ENCODE measurements at places on chromosomes 11 and 22.

GRCh38 chr22:28442711-28443525 lies 236.7 kb downstream of the TTC28 start:
- DNase-seq = no peak

GRCh38 chr11:83427943-83428342 lies 141.8 kb upstream of the CCDC90B start:
- DNase-seq = no peak

GRCh38 chr11:123057661-123058305 lies 4.2 kb downstream of the HSPA8 start:
- DNase-seq = no peak

DNA sequence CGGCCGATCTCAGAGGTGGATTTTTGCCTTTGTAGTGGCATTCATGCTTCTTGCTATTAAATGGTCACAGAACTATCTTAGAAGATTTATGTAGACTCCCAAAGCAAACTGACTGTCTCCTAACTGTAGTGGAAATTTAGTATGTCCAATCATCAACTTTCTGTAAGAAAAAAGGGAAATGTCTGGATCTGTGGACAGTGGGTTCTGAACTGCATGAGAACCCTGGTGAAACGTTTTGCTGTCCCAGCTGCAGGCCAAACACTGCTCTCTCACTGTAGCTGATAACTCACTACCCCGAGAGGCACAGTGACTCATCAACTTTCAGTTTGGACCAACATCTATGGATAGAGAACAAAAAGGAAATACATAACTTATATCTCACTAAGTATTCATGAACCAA lies 387.1 kb downstream of the SOX6 start:
- no peak for DNase-seq

GRCh38 chr22:38760477-38761201 lies 4.8 kb upstream of the SUN2 start:
- no peak for DNase-seq

- no peak for DNase-seq
These were observed 51.7 kb upstream of the B3GAT1 start for GRCh38 chr11:134463716-134464115.

DNA sequence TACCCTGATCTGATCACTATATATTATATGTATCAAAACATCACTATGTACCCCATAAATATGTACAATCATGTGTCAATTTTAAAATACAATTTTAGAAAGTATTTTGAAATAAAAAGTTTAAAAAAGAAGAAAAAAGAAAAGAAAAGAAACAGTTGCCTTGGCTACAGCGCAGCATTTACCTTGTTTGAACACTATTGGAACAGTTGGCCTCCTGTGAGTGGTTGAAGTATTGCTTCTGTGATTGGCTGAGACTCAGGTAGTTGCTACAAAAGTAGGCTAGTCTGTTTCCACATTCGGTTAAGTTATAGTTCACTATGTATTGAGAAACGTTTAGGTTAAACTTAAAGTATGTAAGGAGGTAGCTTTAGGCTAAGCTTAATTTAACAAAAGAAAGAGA lies 7.9 kb upstream of the DTX4 start:
- no peak for DNase-seq

- no peak for DNase-seq
These were observed 3.4 kb downstream of the IRF7 start for GRCh38 chr11:612201-612960.

DNA sequence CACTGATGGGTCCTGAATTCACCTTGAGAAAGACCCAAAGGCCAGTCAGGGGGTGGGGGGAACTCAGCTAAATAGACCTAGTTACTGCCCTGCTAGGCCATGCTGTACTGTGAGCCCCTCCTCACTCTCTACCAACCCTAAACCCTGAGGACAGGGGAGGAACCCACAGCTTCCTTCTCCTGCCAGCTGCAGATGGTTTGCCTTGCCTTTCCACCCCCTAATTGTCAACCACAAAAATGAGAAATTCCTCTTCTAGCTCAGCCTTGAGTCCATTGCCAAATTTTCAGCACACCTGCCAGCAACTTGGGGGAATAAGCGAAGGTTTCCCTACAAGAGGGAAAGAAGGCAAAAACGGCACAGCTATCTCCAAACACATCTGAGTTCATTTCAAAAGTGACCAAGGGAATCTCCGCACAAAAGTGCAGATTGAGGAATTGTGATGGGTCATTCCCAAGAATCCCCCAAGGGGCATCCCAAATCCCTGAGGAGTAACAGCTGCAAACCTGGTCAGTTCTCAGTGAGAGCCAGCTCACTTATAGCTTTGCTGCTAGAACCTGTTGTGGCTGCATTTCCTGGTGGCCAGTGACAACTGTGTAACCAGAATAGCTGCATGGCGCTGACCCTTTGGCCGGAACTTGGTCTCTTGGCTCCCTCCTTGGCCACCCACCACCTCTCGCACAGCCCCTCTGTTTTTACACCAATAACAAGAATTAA lies 2.4 kb upstream of the TTC36 start:
- no peak for DNase-seq
